NCI-H1105 treated with DMSO at 0.1 percent for 48 hours (cell line): ENCODE measurements at places on chromosomes 3 and 15.

GRCh38 chr3:18808429-18808828 lies 339.9 kb upstream of the KCNH8 start:
- DNase-seq, result no peak

GRCh38 chr3:66265649-66266048 lies 44.8 kb downstream of the SLC25A26 start:
- no peak for DNase-seq

GRCh38 chr3:158961911-158962310 lies 160.1 kb downstream of the MFSD1 start:
- DNase-seq, result no peak

DNA sequence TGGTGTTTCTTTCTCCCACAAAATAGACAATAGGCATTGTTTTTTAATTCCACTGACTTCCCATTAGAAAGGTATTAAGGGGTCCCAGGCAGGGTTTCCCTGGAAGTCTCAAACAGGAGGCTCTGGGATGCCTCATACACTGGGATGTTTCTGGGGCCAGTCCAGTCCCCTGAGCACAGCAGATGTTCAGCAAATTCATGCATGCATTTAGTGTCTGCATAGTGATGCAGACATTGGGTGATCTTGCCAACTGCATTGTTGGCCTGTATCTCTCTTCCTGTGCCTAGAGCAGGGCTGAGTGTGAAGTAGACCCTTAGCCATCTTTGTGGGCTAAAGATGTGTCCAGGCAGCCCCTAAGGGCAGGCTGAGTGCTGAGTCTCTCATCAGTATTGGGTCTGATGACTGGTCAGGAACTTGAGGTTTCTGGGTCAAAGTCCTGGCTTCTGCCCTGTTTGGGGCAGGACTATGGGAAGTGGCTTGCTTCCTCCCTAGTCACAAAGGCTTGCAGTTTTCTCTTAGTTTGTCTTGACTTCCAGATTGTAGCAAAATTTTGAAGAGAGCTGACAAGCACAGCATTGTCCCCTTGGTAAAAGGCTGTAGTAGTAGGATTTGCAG lies 56.5 kb downstream of the BSN start:
- DNase-seq, result no peak

DNA sequence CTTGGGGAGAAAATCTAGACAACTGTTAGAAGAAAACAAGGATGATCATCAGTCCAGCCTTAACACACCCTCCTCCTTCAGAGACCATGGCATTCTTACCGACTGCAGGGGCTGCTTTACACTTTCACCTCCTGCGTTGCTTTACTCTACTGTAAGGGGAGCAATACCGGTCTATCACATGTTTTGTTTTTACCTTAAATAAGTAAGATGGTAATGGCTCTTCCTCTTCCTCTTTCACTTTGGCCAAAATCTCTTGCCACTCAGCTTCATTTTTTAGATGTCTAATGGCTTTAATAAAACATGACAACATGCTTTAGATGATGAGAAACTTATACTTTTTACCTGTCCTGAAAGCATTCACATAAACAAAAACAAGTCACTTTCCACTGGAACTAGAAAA lies 33.4 kb upstream of the STIMATE start:
- no peak for DNase-seq

- no peak for DNase-seq
Measured at GRCh38 chr15:28184166-28184565, 85.1 kb upstream of the OCA2 start.
